Spinal cord (tissue), 10 donors: ENCODE measurements at places on chromosomes 4 and X.
A peak's percentile ranks its signal among the peaks of the same experiment; 100 is the strongest.

GRCh38 chrX:16882702-16883486, 12.7 kb upstream of the RBBP7 start:
- peak; percentile 88 for DNase-seq

DNA sequence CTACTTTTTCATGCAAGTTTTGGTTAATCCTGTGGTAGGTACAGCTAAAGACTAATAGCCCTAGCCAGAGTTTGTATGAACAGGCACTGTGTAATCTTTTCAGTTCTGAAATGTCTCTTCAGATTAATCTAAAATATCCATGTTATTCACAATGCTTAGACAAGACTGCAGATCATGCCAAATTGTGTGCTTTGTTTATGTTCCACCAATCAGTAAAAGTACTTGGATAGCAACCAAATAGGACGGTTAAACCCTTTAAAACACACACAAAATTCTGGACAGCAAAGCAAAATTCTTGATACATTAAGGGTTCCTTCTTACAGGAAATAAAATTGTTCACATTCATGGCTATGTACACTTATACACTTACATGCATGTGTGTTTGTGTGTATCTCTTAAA, 139.1 kb downstream of the KLHL13 start:
- no peak for DNase-seq

- peak; percentile 58 for DNase-seq
Observed at GRCh38 chr4:55762819-55763218, 56.8 kb upstream of the EXOC1L start.

- DNase-seq: no peak
Observed at GRCh38 chr4:33886356-33886755, 2358.0 kb downstream of the ARAP2 start.

DNA sequence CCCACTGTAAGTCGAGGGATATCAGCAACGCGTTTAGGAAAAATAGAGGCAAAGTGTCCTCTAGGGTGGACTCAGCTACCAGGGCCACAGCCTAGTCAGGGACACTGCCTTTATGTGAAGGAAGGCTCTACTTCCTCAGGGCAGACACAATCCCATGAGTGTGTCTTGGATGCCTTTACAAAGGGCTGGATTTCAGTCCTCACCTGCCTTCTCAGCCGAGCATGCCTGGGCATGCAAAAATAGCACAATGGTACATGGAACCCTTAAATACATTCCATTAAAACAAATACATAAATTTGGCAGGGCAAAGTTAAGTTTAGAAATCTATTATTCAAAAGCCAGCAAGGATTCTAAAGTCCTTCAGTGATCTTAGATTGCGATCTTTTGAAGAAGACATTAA, 51.1 kb downstream of the DMD start:
- DNase-seq: no peak
